ENCODE measurements at places on chromosomes 6 and 20.

GRCh38 chr6:147855803-147856482 is 347.5 kb downstream of the SAMD5 start:
- DNase-seq = peak; percentile 34

DNA sequence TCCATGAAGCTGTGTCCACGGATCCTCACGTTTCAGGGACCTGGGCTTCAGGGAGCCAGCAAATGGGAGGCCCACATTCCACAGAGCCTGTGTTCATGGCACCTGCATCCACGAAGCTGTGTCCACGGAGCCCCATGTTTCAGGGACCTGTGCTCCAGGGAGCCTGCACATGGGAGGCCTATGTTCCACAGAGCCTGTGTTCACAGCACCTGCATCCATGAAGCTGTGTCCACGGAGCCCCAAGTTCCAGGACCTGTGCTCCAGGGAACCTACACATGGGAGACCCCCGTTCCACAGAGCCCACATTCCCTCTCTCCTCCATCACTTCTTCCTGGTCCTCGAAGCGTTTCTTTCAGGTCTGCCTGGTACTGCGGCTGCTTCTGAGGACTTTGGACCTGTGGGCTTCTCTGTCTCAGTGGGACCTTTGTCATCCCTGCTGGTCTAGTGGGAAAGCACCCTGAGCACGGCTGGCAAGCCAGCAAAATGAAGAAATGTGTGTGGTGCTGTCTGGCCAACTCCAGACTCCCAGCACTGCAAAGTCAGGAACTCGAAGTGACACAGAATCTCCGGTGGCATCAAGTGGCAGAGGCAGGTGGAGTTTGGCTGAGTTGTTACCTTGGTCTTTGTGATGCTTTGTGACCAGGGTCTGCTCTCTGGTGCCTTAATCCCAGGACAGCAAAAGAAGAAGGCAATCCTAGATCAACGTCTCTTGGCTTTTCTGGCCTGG is 245.9 kb downstream of the DLL1 start:
- no peak for DNase-seq

DNA sequence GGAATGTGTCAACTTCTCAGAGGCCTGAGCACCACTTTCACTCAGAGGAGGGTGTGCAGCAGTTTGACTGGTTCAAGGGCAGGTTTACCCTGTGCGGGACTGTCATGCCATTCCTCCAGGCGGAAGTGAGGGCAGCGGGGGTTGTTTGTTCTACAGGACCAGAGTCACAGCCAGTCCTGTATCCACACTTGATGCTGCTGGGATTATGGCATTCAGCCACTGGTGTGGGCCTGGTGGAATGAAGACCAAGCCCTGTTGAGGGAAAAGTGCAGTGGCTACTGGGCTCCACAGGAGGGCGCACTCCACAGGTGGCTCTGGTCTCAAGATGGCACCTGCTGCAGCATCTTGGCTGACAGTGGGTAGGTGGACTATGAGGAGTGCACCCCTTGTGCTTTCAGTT is 14.8 kb downstream of the SEMG2 start:
- no peak for DNase-seq

DNA sequence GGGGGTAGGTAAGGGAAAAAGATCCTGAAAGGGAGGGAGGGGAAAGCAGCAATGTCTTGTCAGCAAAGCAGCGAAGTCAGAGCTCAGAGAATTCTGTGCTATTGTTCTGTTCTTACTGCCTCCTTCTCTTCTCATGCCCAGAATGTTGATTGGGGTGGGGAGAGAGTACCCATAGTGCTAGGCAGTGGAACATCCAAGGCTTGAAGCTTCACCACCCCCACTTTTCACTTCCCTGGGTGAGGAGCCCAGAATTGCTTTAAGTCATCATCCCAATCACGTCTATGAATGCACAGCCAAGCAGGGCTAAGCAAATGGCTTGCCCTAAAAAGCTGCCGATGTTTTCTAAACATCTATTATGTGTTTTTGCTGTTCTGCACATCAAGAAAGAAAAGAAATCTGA is 16.5 kb downstream of the REPS1 start:
- DNase-seq = peak; percentile 46

GRCh38 chr6:44849806-44850205 is 462.3 kb downstream of the CDC5L start:
- no peak for DNase-seq

GRCh38 chr6:18055714-18056382 is 66.6 kb downstream of the NHLRC1 start:
- DNase-seq = no peak

- no peak for DNase-seq
These were observed 140.7 kb downstream of the SOX4 start for GRCh38 chr6:21734204-21734603.

DNA sequence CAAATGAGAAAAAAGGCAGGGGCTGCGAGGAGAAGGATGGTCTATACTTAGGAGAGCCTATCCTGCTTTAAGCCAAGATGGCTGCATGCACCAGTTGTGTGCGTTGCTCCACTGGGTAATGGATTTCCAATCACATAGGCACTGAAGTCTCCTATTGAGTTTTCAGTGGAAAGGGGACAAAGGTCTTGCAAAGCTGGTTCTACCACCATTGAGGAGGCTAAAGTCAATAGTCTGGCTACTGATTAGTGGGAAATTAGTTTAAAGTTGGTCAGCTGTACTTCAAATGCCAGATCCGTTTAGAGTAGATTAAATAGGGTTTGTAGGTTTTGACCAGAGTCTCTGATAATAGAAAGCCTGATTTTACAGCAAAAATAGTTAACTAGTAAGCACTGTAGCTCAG is 104.9 kb downstream of the SESN1 start:
- no peak for DNase-seq

- no peak for DNase-seq
These were observed 446.8 kb downstream of the TFAP2B start for GRCh38 chr6:51265426-51265825.

GRCh38 chr6:38517005-38517404 is 122.7 kb downstream of the BTBD9 start:
- DNase-seq = peak; percentile 22

DNA sequence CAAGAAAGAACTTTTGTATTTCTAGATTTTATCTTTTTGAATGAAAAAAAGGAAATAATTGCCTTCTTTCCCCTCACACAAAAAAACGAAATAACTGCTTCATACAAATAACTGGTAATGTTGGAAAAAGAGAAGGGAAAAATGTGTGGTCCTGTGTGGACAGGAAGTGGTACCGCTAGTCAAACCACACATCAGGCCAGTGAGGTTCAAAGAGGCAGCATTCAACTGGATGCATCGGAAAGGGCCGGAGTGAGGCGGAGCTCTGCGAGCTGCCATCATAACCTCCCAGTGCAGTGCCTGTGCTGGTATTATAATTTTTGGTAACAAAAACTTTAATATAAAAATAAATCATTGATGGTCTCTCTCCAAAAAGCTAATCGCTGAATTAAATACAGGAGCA is 111.2 kb downstream of the IRF4 start:
- DNase-seq = no peak
